ENCODE measurements at places on chromosomes 2 and 18.

DNA sequence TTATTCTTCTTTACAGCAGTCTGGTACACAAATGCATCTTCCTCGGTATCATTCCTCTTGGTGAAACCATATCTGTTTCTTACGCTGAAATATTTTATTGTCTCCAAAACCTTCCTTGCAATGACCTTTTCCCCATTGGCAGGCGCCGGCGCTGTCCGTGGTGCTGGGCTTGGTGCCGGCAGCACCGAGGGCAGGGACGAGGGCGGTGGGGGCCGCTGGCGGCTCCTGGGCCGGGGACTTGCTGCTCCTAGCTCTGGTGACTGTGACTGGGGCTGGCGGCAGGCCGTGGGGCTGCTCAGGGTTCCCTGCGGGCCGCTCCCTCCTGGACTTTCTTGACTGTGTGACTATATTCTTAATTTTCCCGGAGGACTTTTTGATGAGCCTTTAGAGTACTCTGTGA, 72.5 kb downstream of the GPR39 start:
- peak; percentile 82 for DNase-seq

- no peak for DNase-seq
Measured at GRCh38 chr2:72745679-72746368, 80.0 kb downstream of the EXOC6B start.

DNA sequence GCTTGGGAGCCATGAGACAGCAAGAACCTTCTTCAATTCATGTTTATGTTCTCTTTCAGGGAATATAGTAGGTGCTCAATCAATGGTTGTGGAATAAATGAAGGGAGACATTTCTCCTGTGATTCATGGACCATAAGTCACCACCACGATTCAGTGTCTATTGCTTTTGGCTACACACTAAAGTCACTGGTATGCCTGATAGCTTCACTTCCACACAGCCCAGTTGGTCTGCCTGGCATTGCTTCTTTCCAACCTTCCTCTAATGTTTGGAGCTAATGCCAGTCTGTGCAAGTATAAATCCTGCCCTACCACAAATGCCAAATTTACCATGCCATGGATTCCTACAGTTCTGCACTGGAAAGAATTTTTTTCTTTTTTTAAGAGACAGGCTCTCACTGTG, 1.3 kb upstream of the CXCR1 start:
- no peak for DNase-seq

GRCh38 chr2:219293736-219294231, 14.6 kb downstream of the DNAJB2 start:
- DNase-seq, result no peak

GRCh38 chr2:8802741-8803140, 34.7 kb downstream of the KIDINS220 start:
- no peak for DNase-seq

DNA sequence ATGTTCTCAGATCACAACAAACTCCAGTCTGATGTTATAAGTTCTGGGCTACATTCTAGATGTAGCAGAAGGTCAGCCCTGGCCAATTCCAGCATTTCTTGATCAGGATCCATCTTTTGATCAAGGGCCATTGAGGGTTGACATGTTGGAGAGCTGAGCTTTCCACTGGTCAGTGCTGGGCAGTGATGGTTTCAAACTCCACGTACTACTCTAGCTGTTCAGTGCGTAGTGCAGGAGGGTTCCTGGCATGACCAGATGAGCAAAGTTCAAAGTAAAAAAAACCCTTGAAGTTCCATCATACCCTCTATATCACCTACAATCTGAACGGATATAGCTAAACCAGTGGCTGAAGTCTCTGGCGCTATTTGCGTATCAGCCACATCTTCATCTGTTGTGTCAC, 210.4 kb upstream of the OSR1 start:
- DNase-seq, result no peak

GRCh38 chr2:215003001-215003400, 135.4 kb downstream of the ABCA12 start:
- no peak for DNase-seq

GRCh38 chr2:144701259-144701658, 181.3 kb upstream of the ZEB2 start:
- no peak for DNase-seq

- DNase-seq, result no peak
Measured at GRCh38 chr2:235086481-235087184, 134.8 kb downstream of the SH3BP4 start.

DNA sequence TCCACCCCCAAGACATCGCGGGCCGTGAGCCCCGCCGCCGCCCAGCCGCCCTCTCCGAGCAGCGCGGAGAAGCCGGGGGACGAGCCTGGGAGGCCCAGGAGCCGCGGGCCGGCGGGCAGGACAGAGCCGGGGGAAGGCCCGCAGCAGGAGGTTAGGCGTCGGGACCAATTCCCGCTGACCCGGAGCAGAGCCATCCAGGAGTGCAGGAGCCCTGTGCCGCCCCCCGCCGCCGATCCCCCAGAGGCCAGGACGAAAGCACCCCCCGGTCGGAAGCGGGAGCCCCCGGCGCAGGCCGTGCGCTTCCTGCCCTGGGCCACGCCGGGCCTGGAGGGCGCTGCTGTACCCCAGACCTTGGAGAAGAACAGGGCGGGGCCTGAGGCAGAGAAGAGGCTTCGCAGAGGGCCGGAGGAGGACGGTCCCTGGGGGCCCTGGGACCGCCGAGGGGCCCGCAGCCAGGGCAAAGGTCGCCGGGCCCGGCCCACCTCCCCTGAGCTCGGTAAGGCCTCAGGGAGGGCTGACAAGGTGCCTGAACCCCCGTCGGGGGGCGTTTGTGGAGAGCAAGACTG, 14.2 kb downstream of the SPEG start:
- DNase-seq, result peak; percentile 22

DNA sequence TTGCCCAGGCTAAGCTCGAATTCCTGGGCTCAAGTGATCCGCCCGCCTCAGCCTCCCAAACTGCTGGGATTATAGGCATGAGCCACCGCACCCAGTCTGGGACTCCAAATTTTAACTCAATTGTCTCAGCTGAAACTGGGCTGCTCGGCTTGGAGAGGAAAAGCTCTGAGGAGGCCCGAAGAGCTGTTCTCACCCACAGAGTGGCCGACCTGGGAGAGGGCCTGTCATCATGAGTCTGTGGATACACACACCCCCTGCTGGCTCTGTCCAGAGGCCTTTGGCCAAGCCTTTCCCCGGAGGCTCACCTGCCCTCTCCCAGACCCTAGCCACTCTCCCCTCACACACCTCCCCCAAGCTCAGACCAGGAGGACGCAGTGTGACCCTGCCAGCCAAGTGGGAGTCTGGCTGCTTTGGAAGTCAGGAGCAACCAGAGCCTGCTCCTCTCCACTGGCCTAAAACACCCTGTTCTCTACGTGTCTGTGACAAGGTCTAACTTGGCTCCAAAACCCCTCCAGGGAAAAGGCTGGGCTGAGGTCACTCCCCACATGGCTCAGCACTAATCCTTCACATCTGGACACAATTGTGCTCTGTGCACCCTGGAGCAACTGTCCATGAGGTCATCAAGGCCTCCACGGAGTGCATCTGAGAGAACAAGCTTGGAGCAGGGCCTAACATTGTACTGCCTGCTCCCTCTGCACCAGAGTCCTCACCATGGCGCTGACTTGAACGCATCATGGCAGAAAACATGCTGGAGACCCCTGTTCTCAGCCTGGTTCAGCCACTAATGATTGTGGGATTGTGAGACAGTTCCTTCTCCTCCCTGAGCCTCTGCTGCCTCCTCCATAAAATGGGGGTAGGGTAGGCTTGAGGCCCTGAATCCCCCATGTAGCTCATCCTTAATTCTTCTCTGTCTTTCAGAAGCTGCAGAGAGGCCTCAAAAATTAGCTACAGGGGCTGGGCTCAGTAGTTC, 49.9 kb upstream of the RAB6C start:
- DNase-seq, result no peak

GRCh38 chr2:235685024-235685721, 191.3 kb downstream of the AGAP1 start:
- DNase-seq, result no peak

DNA sequence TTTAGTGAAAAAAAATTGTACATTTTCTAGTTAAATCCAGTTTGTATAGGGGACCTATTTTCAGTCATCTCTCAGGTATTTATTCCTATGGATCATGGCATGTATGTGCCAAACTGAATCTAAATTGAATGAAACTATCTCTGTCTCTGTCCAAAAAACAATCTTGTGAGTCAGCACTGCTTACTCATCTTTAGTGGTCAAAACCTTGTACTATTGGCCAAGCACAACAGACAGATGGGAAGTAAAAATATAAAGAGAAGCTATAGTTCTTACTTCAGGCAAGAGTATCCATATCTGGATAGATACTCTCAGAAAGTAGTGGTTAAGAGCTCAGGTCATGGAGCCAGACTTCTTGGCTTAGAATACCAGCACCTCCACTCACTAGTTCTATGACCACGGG, 76.0 kb upstream of the KLHL14 start:
- no peak for DNase-seq
